Cardiac muscle cell (in vitro differentiated cells and primary cell): ENCODE measurements at places on chromosomes 6 and 20. TPM values are rescaled to one million over a fixed set of nuclear protein-coding genes. Genes with fewer than 3 reads are reported as not detected.

DNA sequence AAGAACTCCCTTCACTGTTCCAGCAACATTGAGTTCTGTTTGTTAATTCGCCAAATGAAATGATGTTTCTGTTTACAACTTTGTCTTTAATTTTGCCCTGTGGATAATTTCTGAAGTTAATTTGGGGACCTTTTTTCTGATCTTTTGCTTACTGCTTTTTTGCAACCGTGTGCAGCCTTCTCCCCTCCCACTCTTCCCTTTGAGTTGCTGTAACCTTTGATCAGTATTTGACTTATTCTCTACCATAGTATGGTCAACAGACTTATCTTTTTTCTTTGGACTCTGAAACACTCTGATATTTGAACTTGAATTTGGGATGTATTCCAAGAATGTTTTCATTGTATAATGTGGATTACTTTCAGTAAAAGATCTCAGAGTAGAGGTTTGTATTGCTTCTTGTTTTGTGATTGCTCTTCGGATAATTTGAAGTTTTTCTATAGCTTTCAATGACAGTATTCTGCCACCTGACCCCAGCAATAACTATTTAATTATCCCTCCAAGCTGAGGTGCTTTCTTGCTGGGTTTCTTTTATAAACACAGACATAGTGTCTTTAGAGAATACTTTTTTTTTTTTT is 46.2 kb downstream of the LRRN4 start:
- peak overlapping the region; percentile 81 for H3K4me3 ChIP-seq
- H3K36me3 ChIP-seq = peaks cover 31% of the 10 kb centered on the region

DNA sequence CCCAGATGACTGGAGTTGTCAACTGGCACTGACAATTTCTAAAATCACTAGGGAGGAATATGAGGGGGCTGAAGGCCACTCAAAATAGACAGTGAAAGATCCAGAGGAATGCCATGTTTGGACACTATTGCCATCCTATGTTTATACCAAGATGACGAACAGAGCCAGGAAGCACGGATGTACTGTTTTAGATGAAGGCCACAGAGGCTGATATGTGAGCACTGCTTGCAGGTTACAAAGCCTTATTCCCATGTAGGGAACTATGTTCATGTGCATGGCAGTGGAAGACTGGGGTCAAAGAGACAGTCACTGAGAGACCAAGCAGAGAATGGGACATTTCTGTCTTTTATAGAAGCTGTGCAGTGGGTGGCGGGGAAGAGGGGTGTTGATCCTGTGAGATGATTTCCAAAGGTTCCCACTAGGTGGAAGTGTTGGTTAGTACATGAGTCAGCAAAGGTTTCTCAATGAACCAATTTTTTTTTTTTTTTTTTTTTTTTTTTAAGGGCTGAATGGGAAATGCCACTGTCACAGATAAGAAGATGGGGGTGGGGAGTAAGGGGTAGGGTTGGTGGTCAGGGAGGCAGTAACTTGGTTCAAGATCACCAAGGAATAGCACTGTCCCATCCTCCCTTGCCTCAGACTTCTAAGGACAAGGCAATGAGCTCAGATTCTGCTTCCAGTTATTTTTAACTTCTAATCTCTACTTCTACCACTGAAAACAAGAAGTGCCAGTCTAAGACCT is 46.7 kb upstream of the MOCS1 start:
- no peak overlapping the region for H3K4me3 ChIP-seq
- peaks cover 7% of the 10 kb centered on the region for H3K4me1 ChIP-seq
- H3K27me3 ChIP-seq = no peaks in the 10 kb centered on the region
- peak; percentile 75 for DNase-seq
- no peaks in the 10 kb centered on the region for H3K36me3 ChIP-seq

- H3K4me1 ChIP-seq = no peaks in the 10 kb centered on the region
- no peak overlapping the region for H3K27ac ChIP-seq
- H3K4me3 ChIP-seq = peak overlapping the region; percentile 31
- peak; percentile 37 for DNase-seq
- no peaks in the 10 kb centered on the region for H3K36me3 ChIP-seq
- H3K27me3 ChIP-seq = peaks cover 13% of the 10 kb centered on the region
Measured at GRCh38 chr6:27280064-27280539, 32.0 kb downstream of the POM121L2 start.

- no peak overlapping the region for H3K4me3 ChIP-seq
- H3K27ac ChIP-seq = no peak overlapping the region
- H3K36me3 ChIP-seq = no peaks in the 10 kb centered on the region
- no peaks in the 10 kb centered on the region for H3K4me1 ChIP-seq
Measured at GRCh38 chr6:148358196-148358785, 15.7 kb downstream of the SASH1 start.

The CTAGE9 gene
- not detected in 2 replicates for total RNA-seq

The CAGE1 gene
- 0.09 TPM in 1 of 2 replicates, not detected in the other for total RNA-seq

DNA sequence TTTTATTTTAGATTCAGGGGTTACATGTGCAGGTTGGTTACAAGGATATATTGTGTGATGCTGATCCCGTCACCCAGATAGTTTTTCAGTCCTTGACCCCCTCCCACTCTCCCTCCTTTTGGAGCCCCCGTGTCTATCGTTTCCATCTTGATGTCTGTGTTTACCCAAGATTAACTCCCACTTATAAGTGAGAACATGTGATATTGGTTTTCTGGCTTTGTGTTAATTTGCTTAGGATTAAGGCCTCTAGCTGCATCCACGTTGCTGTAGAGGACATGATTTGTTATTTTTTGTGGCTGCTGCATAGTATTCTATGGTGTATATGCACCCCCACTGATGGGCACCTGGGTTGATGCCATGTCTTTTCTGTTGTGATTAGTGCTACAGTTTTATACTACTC is 178.6 kb downstream of the PLCB1 start:
- H3K4me1 ChIP-seq = peaks cover 19% of the 10 kb centered on the region
- DNase-seq = no peak
- no peak overlapping the region for H3K4me3 ChIP-seq

DNA sequence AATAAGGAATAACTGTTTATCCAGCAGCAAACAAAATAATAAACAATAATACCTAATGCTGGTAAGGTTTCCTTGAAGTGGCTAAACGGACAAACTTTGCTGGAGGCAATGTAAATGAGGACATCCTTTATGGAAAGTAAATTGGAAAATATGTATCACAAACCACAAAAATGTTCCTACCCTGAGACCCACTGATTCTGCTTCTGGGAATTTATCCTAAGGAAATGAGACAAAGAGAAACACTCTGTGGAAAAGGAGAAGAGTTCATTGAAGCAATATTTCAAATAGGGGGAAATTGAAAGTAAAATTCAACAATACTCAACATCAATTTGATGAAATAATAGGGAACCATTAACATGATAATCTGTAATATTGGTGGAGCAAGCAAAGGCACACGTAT is 37.9 kb downstream of the MAFB start:
- no peaks in the 10 kb centered on the region for H3K4me1 ChIP-seq
- H3K27ac ChIP-seq = no peak overlapping the region
- DNase-seq = peak; percentile 81

DNA sequence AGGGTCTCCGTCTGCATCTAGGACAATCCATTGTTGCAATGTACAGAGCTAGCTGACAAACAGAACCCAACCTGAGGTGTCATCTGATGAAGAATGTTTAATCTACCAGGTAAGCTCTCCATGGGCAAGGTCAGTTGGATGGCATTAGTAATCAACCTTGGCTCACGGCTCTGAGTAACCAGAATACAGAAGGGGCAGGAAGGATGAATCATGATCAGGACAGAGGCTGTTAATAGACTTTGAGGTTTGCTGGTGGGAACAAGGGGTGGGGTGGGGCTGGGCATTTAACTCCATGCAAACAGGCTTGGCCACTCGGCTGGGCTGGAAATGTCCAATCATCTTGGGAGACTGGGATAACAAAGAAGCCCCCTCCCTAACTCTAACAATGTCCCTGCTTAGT is 77.1 kb upstream of the MRPS10 start:
- H3K4me3 ChIP-seq = no peak overlapping the region
- DNase-seq = peak; percentile 34
- H3K36me3 ChIP-seq = no peaks in the 10 kb centered on the region
- H3K27me3 ChIP-seq = no peaks in the 10 kb centered on the region
